ENCODE measurements at places on chromosomes 1 and 21.

- peak; percentile 51 for DNase-seq
Observed at GRCh38 chr1:247448107-247448791, 9.7 kb downstream of the OR2B11 start.

- DNase-seq, result no peak
Observed at GRCh38 chr1:169618367-169618766, 11.6 kb downstream of the SELP start.

DNA sequence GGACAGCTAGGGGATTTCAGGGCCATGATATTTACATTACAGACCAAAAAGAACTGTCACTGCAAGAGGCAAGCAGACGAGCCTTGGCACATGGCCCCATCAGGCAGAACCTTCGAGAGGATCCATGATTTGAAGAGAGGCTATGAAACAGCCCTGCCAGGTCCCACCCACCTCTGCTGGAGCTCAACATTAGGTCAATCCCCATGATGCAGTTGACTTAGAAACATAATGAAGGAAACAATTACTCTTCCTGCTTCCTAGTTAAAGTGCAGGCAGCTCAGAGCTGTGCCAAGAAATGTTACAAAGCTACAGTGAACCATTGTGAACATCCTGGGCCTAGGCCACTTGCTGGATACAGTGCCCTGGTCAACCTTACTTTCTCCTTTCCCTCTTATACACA lies 41.7 kb upstream of the PTCH2 start:
- no peak for DNase-seq

DNA sequence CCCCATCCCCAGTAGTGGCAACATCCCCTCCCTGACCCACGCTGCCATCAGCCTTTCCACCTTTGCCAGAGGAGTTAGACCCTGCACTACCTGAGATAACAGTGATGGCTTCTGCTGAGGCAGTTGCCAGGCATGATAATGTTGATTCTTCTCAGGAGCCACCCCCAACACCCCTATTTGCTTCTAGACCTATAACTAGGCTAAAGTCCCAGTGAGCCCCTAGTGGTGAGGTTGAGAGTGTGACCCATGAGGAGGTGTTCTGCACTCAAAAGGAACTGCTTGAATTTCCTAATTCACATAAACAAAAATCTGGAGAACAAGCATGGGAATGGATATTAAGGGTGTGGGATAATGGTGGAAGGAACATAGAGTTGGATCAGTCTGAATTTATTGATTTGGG lies 159.6 kb upstream of the COL11A1 start:
- DNase-seq, result no peak

GRCh38 chr1:15388201-15388880 lies 21.3 kb upstream of the EFHD2 start:
- no peak for DNase-seq

GRCh38 chr1:7810395-7810794 lies 26.3 kb downstream of the PER3 start:
- peak; percentile 62 for DNase-seq

GRCh38 chr1:156062189-156062588 lies 1.2 kb downstream of the RAB25 start:
- no peak for DNase-seq

DNA sequence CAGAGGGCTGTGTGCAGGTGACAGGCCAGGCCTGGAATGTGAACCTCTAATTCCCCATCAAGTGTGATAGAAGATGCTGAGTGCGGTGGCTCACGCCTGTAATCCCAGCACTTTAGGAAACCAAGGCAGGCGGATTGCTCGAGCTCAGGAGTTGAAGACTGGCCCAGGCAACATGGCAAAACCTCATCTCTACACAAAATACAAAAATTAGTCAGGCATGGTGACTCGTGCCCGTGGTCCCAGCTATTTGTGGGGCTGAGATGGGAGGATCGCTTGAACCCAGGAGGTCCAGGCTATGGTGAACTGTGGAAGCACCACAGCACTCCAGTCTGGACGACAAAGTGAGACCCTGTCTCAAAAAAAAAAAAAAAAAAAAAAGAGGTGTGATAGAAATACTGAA lies 40.1 kb upstream of the PUM1 start:
- peak; percentile 34 for DNase-seq

GRCh38 chr21:40967771-40968170 lies 120.8 kb upstream of the DSCAM start:
- no peak for DNase-seq

- no peak for DNase-seq
Observed at GRCh38 chr1:173255214-173255813, 48.2 kb upstream of the TNFSF4 start.

DNA sequence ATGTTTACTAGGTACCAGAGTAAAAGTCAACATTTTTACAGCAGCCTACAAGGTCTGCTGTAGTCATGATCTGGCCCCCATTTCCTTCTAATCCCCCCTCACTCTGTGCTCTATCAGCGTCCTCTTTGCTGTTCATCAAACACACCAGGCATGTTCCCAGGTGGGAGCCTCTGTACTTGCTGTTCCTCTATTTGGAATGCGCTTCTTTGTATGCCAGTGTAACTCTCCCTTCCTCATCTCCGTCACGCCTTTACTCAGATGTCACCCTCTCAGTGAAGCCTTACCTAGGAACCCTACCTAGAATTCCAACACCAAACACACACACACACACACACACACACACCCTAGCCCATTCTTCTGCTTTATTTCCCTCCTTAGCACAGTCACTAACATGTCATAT lies 21.0 kb downstream of the TP53BP2 start:
- no peak for DNase-seq

GRCh38 chr1:18199462-18199861 lies 91.9 kb downstream of the IGSF21 start:
- DNase-seq, result no peak

DNA sequence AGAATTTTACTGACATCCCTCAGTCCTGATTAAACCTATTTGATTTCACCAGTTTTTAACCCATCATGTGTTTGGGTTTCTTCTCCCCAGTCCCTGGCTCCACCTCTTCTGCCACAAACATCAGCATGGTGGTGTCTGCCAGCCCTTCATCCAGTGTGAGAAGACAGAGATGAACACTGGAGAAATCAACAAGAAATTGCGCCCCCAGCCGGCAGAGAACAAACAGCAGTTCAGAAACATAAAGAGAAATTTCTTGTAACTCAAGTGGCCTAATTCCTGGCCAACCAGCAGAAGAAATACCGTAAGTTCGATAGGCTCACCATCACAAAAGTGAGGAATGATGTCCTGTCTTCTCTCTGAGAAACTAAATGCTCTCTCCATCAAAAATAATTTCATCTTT lies 18.3 kb downstream of the S100A11 start:
- DNase-seq, result peak; percentile 69

DNA sequence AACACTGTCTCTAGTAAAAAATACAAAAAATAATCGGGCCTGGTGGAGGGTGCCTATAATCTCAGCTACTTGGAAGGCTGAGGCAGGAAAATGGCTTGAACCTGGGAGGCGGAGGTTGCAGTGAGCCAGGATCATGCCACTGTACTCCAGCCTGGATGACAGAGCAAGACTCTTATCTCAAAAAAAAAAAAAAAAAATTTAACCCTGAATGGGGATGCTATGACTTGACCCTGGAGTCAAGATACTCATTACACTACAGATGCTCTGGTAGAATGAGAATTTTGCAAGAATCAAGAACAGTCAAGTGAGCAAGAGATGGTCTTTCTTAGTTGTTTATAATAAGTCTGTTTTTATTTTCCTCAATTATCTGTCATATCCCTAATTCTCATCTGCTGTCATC lies 253.8 kb downstream of the GPR52 start:
- DNase-seq, result no peak

DNA sequence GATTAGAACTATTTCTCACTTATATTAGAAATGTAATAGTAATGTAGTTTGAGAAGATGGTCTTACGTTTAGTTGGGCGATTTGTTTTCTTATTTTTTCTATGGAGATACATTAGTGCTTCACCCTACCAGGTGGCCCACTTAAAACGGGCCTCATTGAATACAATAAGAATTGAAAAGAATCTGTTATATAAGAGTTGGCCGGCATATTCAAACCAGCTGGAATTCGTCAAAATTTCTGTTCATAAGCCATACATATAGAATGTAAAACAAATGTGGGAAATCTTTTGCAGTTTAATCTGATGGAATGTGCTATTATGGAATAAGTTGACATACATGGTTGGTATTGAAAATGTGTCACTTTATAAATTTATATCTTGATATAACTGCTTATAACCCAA lies 96.4 kb upstream of the C1orf105 start:
- DNase-seq, result no peak

DNA sequence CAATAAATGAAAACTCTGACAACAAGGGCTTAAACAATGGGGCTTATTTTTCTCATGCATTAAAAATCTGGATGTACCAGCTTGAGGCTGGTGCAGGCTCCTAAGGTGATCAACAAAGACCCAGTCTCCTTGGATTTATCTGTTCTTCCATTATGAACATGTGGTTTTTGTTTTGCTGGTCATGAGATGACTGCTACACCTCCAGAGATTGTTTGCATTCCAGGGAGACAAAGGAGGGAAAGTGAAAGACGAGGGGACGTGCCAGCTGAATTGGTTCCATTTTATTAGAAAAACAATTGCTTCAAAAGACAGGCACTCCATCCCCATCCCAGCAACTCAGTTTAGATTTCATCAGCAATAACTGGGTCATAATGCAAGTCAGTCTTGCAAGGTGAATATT lies 90.9 kb upstream of the KCNK1 start:
- DNase-seq, result no peak

DNA sequence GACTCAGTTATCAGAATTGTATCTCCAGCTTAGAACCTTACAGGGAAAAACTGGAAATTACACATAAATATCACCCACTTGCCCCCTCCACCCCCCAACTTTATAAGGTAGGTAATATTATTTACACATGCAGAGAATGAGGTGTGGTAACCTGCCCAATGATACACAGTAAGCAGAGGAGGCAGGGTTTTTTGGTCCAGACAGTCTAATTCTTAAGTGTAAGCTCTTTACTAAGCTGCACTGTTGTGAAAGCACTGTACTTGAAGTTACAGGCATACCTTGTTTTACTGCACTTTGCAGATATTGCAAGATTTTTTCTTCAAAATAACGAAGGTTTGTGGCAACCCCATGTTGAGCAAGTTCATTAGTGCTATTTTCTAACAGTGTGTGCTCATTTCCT lies 24.8 kb upstream of the MYOCOS start:
- no peak for DNase-seq

DNA sequence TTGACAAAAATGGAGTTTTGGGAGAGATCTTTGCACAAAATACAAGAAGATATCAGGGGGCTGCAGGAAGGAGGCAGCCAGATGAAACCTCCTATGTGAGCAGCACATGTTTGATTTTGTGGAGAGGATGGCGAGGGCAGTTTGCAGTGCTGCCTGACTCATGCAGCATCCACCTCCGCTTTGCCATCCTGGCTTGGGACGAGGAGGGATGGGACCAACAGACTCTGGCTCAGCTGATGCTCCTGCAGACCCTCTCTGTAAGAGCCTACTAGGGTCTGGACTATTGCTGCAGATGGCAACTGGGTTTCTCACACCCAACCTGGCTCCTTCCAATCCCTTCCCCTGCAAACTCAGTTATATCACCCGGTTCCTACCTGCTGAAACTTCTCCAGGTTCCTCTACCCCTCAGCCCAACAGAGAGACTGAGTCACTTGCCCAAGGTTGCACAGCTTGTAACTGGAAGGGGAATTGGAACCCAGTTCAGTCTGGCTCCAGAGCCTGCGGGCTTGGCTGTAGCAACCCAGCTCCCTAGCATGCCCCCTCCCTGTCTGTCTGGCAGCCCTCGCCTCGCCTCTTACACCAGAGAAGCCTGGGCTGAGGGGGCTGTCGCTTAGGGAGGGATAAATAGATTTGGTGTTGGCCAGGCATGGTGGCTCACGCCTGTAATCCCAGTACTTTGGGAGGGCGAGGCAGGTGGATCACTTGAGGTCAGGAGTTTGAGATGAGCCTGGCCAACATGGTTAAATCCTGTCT lies 205.8 kb downstream of the PTPRU start:
- DNase-seq, result no peak

- peak; percentile 63 for DNase-seq
Observed at GRCh38 chr1:10338047-10338446, 60.8 kb upstream of the PGD start.

- DNase-seq, result no peak
Observed at GRCh38 chr21:38166173-38166535, 90.6 kb upstream of the KCNJ15 start.

- DNase-seq, result no peak
Observed at GRCh38 chr1:244221991-244222390, 170.9 kb downstream of the ZBTB18 start.

DNA sequence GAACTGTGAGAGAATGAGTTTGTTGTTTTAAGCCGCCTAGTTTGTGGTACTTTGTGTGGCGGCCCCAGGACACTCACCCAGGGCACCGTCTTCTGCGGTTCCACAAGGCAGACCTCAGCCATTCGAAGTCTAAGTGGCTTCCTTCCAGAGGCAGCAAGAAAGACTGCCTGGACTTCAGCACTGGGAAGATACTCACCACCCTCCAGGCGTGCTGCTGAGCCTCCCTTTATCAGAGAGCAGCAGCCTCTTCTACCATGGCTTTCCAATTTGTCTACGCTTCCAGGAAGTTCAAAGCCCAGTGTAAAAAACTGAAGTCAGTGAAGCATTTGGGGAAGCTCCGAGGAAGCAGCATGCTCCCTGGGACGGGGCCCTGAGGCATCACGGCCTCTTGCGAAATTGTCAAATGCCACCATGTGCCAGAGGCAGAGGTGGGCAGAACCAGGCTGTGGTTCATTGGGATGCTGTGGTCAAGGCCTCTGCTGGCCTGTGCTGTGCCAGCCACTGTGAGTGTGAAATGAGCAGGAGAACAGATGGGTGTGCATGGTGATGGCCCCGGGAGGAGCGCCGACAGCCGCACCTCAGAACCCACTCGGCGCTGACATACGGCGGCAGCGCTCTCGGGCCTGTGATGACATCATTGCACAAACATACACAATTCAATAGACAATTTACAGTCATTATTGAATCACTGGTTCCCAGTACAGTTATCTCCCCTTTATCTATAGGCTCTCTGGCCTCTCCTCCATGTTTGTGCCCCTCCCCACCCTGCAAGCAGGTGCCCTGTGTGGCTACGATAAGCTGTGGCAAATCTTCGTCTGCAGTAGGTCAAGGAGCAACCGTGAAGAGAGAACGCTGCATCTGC lies 110.4 kb downstream of the PDE9A start:
- no peak for DNase-seq

GRCh38 chr1:62774971-62775595 lies 8.8 kb upstream of the ATG4C start:
- DNase-seq, result no peak

Data from stimulated activated CD8-positive, alpha-beta memory T cell treated with anti-CD3 and anti-CD28 coated beads, Interleukin-4, amount 100 ng/mL, for 48 hours (primary cell).